Astrocyte of the hippocampus (primary cell): ENCODE measurements at places on chromosomes 4 and X.

DNA sequence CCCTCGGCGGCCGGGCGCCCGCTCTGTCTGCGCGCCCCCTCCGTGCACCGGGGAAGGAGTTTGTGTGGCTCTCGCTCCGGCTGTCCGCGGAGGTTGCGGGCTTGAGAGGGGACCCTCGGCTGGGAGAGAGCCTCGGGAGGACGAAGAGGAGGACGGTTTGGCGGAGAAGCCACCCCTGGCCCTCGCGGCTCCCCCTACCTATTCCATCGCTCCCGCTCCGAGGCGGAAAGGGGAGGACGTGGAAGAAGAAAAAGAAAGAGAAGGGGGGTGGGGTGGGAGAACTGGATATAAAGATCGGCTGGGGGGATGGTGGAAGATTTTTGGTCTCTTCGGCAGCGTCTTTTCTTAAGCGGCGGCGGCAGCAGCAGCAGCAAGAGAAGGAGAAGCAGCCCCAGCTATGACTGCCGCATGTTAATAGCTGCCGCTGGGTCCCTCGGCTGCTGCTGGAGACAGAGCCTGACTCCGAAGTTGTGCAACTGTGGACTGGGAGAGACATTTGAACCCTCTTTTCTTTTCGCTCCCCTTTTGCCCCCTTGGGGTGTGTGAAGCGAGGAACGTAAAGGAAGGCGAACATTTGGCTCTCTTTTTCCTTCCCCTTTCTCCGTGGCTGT lies 895 bp downstream of the ADGRL3 start:
- peak; percentile 73 for DNase-seq

DNA sequence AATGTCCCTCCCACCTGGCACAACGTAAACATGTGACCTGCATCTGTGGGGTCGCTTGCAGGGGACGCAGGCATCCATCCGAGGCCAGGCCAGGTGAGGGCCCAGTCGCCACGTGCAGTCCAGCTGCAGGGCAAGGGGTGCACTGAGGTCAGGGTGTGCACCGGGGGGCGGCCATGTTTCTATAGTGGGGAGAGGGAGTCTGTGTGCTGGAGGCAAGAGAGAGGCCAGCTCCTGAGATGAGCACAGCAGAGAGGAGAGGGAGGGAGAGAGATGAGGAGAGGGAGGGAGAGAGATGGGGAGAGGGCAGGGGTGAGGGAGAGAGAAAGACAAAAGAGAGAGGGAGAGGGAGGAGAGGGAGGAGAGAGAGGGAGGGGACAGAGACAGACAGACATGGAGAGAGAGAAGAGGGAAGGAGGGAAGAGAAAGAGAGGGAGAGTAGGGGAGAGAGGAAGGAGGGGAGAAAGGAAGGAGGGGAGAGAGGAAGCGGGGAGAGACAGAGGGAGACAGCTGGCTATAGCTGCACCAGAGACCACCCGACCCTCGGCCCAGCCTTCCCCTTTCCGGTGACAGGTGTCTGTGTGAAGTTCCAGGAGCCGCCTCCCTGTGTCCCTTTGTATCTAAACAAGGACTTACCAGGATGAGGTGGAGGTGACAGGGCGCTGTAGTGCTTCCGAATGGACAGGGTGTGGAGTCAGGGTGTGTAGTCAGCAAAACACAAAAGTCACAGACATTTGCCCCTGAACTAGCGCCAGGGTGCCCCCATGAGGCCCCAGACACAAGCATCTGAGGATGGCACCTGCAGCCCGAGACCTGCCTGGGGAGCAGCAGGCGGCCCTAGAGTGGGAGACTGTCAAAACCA lies 68.7 kb downstream of the ADRA2C start:
- no peak for DNase-seq

GRCh38 chr4:181606300-181606699 lies 636.9 kb upstream of the TENM3 start:
- no peak for DNase-seq

DNA sequence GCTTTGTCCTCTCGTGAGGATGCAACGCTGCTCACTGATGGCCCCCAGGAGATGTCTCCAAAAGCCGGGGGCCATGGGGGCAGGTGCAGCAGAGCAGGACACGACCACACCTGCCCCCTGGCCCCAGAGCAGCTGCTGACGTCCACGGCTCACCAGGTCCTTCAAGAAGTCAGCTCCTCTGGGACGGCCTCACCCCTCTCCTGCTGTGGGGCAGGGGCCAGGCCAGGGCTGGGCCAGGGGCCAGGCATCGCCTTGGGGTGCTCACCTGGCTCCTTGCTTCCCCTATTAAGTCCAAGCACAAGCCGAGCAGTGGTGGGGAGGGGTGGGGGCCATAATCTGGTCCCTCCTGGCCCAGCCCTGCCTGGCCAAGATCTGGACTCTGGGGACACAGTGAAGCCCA lies 28.6 kb upstream of the MXD4 start:
- DNase-seq, result no peak

DNA sequence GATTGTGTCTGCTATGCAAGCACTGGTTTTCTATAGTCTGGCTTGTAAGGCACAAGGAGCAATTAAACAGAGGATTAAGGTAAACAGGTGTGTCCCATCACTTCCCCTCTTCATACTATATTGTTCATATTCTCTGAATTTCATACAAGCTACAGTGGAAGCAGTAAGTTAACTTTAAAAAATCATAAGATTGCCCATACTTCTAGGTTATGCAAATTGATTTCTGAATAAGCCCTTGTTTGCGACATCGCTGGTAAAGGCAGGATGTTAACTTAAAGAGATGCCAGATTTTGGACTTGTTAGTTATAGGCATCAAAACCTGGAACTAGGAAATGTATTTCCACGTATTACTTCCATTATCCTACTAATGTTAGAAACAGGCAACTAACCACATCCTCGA lies 1.0 kb upstream of the TMEM131L start:
- no peak for DNase-seq

DNA sequence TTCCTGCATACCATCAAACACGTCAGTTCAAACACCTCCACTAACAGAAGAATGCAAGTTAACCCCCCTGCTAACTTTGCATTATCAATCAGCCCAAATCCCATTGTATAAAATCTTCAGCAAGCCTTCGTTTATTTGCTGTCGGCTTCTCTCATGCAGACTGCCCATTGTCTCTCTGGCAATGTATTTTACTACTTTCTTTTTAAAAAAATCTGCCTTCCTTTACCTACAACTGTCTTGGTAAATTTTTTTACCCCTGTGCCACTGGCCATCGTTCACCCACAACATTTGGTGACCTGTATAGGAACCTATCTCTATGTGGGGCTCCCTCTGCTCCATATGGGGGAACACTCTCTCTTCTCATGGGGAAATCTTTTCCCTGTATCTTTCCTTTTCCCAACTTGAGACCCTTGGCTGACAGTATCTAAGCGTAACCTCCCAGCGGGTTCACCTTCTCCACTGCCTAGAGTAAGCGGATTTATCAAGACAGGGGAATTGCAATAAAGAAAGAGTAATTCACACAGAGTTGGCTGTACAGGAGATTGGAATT lies 244.6 kb downstream of the CPXCR1 start:
- DNase-seq, result no peak

- no peak for DNase-seq
Measured at GRCh38 chr4:10599574-10599973, 85.0 kb downstream of the CLNK start.

- DNase-seq, result no peak
Measured at GRCh38 chr4:139389991-139390390, 63.9 kb upstream of the RAB33B start.

- peak; percentile 14 for DNase-seq
Measured at GRCh38 chrX:41522081-41522480, 74.9 kb downstream of the NYX start.

GRCh38 chr4:81982846-81983540 lies 390.8 kb downstream of the HNRNPD start:
- DNase-seq, result no peak

- DNase-seq, result peak; percentile 50
Measured at GRCh38 chr4:172813359-172813923, 355.2 kb upstream of the GALNT7 start.

DNA sequence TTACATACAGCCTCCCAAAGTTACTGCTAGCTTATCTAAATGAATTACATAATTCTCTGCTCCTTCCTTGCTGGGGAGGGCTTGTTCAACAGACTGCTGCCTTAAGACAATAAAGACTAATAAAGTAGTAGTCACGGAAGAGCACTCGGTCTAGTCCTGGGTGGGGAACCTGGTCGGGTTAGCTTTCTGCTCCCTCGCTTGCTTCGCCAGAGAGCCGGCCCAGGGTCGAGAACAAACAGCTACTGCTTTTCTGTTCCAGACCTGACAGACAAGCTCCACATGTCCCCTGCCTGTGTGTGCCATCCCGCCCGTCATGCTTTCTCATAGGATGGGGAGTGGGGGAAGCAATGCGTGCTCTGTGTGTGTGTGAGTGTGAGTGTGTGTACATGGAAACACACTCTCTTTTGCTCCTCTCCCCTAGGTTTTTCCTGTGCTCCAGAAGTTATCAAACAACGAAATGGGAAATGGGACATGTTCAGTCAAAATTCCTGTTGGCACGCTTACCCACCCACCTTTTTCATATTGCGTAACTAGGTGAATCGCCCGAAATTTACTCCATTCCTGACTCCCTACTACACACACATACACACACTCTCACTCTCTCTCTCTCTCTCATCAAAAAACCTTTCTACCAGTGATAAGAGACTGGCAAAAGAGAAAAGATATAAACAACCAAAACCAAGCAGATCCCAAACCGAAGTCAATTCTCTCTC lies 1.3 kb downstream of the NPY1R start:
- no peak for DNase-seq

DNA sequence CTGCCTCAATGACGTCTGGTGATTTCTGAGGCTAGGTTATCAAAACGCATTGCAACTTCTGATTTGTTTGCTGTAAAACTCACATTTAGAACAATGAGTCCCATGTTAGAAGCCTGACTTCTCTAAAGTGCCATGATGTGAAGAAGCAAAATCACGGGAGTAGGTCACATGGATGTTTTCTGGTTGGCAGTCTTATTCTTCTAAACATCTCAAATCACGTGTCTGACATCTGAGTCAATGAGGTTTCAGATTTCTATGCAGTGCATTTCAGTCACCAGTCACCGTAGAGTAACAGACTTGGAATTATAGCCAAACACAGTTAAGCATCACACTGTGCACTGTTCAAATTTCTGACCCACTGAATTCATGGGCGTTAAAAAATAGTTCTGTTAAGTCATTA lies 482.1 kb downstream of the TMA16 start:
- no peak for DNase-seq

DNA sequence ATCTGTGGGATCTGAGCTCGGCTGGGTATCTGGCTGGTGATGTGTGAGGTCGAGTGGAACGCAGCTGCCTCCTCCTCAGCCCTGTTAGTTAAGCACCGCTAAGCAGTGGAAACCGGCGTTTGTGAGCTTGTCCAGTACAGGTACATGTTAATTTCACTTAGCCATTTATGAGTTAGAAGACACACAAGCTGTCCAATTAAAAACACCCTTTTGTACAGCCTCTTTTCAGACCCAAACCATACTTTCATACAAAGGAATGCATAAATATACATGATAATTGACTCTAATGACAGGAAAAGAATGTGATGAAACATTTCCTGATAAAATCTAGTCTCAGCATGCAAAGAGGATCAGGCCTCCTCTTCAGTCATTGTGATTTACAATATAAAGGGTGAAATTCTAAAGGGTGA lies 163.6 kb upstream of the FAT1 start:
- DNase-seq, result peak; percentile 65

- DNase-seq, result peak; percentile 58
Measured at GRCh38 chrX:110944311-110944750, 148.7 kb upstream of the CHRDL1 start.

DNA sequence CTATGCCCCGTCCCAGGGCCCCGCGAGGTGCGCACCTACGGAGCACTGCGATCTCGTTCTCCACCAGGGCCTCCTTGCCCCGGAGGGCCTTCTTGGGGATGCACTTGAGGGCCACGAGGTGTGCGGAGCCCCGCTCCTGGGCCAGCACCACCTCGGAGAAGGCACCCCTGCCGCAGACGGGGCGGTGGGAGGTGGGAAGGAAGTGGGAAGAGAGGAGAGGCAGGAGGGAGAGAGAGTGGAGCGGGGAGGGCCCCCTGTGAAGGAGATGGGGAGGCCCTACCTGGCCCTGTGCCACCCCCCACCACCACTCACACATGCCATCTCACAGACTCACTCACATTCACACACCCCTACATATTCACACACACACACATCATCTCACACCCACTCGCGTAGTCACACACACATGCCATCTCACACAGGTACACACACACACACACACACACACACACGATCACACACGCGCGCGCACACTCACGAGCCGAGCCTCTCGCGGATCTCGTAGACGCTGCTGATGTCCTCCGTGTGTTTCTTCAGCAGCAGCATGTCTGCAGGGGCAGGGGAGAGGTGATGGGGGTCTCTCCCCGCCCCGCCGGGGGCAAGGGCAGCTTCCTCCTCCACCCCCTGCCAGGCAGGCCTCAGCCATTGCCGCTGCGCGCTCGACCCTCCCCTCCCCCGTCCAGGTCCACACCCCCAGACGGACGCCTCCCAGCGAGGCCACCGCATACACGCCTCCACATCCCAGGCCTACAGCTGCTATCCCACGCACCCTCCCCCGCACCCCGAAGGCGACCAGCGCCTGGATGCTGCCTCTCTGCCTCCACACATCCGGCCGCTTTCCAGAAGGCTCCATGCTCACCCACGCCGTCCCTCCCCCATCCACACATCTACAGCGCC lies 834 bp downstream of the PNCK start:
- no peak for DNase-seq

DNA sequence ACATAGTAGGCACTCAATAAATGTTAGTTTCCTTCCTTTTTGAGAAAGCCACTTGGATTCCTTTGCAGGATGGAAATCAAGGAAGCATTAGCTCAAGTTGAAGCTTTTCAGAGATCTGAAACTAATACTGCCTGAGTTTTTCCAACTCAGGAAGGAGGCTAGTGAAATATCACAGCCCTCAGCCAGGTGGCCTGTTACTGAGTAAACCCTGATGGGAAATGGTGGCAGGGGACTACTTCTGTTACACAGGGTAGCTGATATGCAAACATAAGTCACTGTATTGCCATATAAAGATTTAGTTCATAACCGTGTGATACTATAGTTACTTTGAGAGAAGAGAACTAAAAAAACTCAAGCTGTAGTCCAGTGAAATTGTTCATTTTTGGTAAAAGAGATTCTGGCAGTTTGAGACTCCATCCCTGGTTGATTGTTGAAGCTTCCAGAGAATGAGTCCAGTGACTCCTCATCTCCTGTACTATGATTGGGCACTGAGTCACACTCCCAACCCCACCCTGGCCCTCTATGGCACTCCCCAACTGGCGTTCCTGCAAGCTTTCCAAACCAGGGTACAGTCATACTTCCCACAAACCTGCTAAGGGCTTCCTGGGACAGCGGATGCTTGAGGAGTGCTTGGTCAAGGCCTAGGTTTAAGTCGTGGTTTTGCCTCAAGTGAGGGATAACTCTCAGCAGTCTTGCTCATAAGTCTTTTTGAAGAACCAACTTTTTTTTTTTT lies 81.8 kb downstream of the MID1IP1 start:
- DNase-seq, result peak; percentile 65

DNA sequence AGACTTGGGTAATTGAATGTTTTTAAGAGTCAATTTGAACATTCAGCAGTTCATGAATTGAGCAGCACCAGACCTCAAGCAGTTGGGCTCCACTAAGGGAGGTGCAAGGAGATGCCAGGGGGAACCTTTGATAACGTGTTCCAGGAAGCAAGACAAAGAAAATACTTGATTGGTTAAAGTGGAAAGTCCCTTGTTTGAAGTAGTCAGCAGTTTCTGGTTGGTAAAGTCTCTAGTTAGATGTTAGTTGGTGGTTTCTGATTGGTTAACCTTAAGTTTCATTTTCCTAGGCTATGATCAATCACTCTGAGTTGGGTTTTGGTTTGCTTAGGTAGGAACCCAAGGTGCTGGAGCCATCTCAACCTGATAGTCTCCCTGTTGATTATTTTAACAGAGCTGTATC lies 4.0 kb downstream of the HERC6 start:
- peak; percentile 2 for DNase-seq

- DNase-seq, result peak; percentile 0
Measured at GRCh38 chr4:59848457-59848856, 1351.7 kb upstream of the ADGRL3 start.
